ENCODE measurements at places on chromosomes 6 and 20.

DNA sequence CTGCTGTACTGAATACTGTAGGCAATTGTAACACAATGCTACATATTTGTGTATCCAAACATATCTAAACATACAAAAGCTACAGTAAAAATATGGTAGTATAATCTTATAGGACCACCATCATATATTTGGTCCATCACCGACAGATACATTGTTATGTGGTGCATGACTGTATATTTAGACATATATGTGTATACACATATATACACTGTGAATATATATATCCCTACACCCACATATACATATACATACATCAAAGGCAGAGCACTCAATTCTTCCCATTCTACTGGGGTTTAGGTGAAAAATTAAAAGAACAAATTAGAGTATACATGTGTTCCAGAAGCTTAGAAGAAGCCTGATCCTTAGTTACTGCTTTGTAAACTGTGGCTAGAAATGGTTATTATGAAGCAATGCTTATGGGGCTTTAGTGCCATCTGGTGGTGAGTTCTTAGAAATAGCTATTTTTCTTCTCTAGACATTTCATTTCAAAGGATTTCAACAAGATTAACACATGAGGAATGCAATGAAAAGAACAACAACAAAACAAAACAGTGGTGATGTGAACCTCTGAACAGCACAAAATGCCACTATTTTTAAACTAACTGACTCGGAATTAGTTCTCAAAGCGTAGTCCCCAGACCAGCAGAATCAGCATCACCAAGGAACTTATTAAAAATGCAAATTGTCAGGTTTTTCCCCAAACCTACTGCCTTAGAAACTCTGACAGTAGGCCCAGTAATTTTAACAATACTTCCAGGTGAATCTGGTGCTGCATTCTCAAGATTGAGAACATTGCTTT, 38.0 kb downstream of the PKHD1 start:
- peak; percentile 23 for DNase-seq

DNA sequence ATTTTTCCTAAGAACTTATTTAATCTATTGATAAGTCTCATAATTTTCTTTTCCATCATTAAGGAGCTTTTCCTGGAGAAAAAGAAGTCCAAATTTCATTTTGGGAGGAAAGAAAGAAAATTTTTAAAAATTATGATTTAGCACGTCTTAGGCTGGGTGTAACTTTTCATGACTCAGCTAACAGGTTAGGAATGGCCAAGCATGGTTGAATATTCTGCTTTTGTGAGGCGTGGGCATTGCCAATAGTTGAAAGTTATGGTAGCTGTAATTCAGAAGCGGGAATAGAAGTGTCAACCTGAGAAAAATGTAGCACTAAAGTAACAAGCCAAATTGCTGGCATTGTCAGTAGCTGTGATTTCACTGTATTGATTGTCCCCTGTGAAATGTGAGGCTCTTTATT, 77.2 kb upstream of the ARID1B start:
- DNase-seq, result no peak

GRCh38 chr20:17226410-17227218, at the start of gene PCSK2:
PCSK2 (plus strand) TSS chr20:17227040; CDS start chr20:17227306, 266 bp downstream.
- DNase-seq, result no peak

- DNase-seq, result no peak
Observed at GRCh38 chr20:23179766-23180403, 93.8 kb upstream of the CD93 start.

GRCh38 chr20:16615199-16615598, 42.0 kb upstream of the KIF16B start:
- DNase-seq, result no peak

- DNase-seq, result no peak
Observed at GRCh38 chr6:134007077-134007476, 45.3 kb downstream of the SLC2A12 start.

DNA sequence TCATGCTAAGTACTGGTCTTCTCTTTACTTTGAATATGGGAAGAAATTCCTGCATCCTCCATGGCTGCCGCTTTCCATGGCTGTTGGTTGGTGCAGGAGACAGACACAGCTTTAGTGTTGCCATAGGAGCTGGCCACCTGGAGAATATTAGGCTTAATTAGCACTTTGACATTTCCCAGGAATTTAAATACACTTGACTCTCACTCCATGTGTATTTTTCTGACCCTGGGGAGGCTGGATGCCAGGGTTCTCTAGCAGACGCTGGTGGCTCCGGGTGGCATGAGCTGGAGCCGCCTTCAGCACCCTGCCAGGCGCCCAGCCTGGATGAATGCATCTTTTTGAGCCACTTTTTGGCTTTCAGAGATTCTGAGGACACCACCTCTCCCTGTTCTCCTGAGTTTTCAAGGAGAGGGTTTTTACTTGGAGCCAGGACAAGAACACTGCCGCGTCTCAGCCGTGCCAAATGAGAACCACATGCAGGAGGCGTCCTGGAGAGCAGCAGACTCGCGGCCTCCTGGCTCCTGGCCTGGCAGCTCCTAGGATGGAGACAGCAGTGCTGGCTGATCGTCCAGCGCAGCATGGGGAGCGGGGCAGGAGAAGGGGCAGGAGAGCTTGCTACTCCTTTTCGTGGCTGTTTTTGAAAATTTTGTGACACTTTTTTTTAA, 258.8 kb downstream of the SMOC2 start:
- DNase-seq, result no peak

DNA sequence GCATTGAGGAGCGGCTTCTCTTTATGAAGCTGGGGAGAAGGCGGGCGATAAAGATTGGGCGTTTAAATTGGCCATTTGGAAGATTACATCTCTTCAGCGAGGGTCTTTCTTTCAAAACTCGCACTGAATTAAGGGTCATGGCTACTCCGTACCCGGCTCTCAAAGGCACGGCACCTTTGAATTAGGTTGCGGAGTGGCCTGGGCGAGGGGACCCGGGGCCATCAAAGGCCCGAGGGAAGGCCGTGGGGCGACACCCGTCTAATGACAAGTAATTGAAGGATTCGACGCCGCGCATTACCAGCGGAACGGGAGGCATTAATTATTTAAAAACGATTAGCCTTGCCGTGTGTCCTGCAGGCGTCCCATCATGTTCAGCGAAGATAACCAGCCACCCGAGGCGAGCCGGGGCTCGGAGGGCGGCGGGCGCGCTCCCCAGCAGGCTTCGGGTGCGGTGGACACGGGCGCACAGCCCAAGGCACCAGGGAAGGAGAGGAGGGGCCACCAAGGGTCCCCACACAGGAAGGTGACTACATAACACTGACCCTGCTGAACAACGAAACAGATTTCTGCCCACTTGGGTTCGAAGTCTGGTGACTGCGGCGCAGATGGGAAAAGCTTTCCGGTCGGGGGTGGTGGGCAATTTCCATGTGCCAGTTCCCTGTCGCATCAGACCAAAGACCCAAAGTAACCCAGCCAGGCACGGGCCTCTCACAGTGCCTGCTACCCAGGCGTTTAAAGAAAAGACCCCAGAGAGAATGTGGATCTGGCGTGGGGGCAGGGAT, 7.4 kb downstream of the FOXA2 start:
- DNase-seq, result no peak

DNA sequence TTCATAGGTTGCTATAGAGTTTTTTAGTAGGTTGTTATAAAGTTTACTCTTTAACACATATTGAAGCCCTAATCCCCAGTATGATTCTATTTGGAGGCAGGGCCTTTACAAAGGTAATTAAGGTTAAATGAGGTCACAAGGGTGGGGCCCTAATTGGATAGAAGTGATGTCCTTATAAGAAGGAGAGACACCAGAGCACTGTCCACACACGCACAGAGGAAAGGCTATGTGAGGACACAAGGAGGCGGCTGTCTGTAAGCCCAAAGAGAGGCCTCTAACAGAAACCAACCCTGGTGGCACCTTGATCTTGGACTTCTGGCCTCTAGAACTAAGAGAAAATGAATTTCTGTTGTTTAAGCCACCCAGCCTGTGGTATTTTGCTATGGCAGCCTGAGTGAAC, 98.5 kb downstream of the GJA10 start:
- no peak for DNase-seq

DNA sequence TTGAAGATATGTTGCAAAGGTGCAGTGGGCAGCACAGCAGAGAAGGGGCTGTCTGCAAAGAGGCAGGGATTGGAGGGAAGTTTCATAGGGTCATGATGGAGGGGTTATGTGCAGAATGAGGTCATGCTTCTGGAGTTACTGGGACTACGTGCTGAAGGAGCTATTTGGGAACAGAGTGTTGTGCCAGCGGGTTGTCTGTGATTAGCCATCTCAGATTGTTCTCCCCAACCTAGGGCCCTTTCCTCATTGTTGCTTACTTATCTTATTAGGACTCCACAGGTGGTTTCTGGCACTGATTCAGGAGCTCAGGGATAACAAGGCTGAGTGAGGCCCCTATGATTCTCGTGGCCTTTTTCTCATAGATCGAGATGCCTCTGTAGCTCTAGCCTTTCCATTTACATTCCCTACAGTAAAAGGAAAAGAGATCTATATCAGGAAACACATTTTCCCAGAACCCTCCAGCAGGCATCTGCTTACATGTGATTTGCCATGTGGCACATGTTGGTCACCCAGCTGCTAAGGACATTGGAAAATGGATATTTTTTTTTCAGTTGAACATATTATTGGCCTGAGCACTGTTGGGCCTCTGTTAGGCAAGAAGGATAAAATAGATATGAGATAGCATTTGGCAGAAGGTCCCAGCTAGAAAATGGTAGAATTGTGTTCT, 429.6 kb upstream of the PLCB4 start:
- no peak for DNase-seq

GRCh38 chr6:145763742-145764141, 28.4 kb upstream of the EPM2A start:
- DNase-seq, result no peak

GRCh38 chr6:16735014-16735413, 26.2 kb downstream of the ATXN1 start:
- DNase-seq, result no peak

DNA sequence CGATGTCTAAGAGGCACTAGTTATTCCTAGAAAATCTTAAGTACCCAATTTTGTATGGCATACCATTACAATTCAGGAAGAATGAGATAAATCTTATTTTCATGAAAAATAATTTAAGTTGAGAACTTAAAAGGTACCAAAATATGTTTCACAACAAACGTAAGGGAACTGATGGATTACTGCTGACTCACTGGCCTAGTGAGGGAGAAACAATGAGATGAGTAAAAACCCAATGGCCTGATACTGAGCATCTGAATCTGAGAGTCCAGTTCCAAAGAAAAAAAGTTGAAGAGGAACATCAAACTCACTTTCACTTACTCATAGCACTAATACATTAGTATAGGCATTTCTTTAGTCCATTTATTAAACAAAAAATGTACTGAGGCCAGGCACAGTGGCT, 56.0 kb downstream of the MDN1 start:
- no peak for DNase-seq

GRCh38 chr20:13858871-13859270, 74.0 kb downstream of the NDUFAF5 start:
- no peak for DNase-seq

GRCh38 chr20:58092871-58093270, 135.6 kb downstream of the ANKRD60 start:
- DNase-seq, result no peak

DNA sequence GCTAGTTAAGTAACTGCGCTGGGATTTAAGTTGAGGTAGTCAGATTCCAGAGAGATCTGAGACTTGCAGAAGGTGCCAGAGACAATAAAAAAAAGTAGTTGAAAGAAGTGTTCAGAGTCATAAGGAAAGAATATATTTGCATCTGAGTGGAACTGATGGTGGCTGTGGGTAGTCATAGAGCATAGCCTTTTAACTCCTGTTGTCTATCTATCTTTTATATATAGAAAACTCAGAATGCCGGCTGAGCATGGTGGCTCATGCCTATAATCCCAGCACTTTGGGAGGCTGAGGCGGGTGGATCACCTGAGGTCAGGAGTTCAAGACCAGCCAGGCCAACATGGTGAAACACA, 62.0 kb downstream of the CARMIL1 start:
- DNase-seq, result no peak

DNA sequence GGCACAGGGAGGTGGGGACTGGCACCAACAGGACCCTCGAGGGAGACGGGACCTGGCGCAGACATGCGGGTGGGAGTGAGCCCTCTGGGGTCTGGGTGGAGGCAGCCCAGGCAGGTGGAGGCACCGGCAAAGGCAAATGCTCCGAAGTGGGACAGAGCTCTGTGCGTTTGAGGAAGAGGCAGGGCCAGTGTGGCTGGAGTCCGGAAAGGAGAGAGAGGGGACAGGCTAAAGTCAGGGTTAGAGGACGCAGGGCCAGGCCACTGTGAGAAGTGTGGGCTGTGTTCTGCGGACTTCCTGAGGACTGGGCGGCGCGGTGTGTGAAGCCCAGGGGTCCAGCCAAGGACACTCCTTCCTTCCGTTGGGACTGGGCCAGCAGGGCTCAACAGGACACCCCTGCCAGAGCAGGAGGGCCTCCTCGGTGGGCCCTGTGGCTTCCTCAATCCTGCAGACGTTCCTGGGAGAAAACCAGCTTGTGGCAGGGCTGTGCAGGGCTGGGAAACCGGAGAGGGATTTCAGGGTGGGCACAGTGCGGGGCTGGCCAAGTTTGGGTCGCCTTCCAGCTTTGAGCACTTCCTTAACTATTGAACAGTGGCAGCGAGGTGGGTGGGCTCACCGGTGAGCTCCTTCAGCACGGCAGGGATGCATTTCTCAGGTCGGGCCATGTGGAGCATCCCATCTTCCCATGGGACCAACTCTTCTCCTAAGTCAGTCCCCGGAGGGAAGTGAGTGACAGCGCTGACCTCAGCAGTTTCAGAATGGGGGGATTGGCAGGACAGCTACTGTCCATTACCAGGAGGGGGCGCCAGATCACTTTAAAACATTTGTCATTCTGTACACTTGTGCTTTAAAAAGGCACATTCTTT, 22.5 kb downstream of the MOCS3 start:
- peak; percentile 39 for DNase-seq

DNA sequence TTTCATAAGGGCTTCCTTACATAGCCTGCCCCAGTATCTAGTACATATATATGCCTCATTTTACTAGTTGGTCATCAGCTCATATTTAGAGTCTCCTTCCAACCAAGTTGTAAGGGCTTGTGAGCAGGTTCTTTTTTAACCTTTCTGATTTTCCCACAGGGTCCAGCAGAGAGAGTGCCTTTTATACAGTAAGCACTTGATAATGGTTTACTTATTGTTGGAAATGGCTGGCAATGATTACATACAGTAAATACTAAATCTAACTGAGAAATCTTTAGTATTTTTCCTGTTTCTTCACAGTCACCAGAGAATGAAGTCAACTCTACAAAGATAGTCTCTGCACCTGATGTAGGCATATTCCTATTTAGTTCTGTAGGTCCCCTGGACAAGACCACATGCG, 135.1 kb upstream of the B3GAT2 start:
- DNase-seq, result no peak

DNA sequence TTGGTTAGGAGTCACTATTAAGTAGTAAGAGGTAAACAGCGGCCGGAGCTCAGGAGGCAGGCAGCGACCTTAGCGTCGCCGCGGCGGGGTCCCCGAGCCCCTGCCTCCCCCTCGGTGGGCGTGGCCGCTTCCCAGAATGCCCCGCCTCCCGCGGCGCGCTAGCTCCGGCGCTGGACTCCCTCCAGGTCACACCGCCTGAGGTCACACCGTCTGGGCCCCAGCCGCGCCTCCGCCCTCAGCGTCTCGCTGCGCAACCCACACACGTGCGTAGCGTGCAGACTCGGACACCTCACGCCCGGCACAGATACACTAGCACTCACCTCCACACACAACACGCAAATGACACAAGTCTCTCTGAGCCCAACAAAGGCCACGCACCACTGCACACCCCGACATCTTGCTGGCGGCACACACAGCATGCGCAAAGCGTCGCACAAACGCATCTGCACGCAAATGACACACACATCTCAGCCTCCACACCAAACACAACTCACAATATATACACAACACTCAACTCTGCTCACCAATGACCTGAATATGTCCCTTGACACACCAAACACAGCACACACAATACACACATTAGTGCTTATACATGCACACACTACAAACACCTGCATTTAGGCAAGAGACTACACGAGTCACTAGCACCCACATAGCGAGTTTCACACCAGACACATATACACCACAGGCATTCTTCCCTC, 17.6 kb upstream of the CDKN1A start:
- DNase-seq, result no peak
